AML-193 (cell line): ENCODE measurements at places on chromosomes 12 and 14.

DNA sequence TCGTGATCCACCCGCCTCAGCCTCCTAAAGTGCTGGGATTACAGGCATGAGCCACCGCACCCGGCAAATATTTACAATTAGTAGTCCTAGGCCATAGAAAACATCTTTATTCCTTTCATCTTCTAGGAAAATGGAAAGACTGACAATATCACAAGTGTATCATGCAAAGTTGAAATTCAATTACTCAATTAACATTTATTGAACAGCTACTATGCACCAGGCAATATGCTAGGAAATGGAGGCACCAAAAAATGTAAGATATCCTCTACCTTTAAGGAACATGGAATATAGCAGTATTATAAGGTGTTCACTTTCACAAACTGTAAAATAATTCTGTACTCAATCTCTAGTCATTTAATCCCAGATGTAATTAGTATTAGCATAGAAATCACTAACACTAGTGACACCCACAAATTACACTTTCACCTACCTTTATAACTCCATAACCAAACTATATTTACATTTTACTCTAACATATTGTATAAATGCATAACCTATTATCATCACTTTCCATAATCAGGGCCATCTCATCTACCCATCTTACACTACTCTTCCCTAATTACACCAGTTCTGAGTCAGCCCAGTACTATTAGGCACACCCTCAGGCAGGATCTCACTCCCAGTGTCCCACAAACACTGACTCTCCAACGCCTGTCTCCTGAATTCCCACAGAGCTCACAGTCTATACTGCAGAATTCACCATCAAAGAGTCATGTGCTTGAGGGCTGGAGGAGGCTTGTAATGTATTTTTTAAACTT, 10.4 kb downstream of the CORO1C start:
- DNase-seq, result no peak

DNA sequence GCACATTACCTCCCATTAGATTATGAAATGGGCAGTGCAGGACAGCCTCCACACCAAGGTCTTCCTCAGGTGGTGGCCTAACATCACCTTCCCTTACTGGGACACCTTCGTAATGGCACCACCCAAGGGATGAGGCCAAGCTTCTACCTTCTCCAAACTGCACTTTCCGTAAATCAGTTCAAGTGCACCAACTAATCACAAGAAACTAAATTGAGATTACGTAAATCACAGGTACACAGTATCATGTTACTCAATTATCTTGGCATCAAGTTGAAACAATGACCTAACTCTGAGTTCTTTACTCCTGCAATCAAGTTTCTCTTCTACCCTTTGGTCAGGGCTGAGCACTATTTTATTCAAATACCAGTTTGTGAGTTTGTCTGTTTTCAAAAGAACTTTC, 13.8 kb downstream of the SLC41A2 start:
- no peak for DNase-seq

- DNase-seq, result no peak
Observed at GRCh38 chr14:75214558-75214957, 38.1 kb upstream of the TMED10 start.

DNA sequence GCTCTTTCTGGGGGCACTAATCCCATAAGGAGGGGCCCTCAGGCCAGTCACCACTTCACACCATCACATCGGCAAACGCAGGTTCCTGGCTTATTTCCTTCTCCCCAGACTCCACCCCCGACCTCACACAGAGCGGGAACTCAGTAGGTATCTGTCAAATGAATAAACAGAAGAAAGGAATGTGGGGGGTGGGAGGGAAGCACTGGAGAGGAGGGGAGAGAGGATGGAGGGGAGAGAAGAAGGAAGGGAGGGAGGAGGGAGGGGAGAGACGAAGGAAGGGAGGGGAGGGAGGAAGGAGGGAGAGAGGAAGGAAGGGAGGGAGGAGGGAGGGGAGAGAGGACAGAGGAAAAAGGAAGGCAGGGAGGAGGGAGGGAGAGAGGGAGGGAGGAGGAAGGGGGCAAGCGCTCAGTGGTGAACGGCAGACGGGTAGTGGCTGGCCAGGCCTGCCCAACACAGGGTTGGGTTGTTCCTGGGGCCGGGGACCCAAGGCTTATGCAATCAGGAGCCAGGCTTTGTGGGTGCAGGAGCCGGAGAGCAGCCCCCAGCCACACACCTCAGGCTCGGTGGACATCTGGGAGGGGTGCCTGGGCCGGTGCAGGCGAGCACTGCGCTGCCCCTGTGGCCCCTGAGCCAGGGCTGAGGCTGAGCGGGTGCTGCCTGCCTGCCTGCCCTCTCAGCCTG, 52.6 kb upstream of the FBRSL1 start:
- DNase-seq, result no peak

GRCh38 chr12:53645165-53645564, 19.0 kb upstream of the ATF7 start:
- no peak for DNase-seq

GRCh38 chr12:57209916-57210315, 6.7 kb upstream of the NXPH4 start:
- DNase-seq, result no peak

DNA sequence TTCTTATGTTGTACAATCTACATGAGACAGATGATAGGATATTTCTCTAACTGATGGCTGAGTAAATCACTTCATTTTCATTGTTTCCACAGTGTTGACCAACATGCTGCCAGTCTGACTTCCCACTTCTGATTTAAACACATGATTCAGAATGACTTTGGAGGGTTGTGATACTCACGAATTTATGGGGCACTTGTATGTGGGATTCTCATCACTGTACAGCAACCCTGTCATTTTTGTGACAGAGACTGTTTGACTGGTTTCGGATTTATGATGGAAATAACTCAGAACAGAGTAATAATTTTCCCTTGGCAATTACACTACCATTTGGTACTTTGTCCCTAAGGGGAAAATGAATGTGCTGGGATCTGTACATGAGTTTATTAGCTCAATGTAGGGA, 333.8 kb downstream of the TRHDE start:
- no peak for DNase-seq

- no peak for DNase-seq
Observed at GRCh38 chr12:55686366-55687010, 21.2 kb downstream of the ITGA7 start.

GRCh38 chr14:71248194-71248593, 340.9 kb downstream of the PCNX1 start:
- DNase-seq, result no peak

DNA sequence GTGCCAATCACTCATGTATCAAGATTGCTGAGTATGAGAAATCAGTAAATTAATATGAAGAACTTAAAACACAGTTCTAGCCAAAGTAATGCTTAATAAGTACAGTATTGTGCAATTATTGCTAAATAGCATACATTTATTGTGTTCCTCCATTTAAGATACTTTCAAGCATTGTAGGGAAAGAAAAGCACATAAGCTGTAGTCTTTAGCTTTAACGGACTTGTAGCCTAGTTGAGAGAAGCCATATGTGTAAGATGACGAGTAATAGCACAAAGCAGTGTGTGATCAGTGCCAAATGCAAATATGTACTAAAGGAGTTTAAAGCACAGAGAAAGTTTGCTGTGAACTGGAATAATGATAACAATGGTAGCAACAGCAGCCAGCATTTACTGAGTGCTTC, 38.1 kb downstream of the ETV6 start:
- peak; percentile 34 for DNase-seq

DNA sequence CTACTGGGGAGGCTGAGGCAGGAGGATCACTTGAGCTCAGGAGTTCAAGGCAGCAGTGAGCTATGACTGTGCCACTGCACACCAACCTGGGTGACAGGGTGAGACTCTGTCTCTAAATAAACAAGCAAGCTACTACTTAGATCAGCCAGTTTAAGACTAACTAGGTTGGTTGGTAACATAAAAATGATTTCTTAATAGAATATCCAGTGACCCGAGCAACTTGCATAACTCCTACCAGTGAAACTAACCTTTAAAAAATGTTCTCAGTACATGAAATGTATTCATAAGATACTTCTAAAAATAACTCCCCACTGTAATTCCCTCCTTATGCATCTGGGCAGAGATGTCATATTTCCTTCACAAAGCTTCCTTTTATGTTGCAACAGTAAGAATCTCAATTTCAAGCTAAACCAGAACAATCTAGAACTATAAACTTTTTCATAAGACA, 15.9 kb downstream of the TAOK3 start:
- peak; percentile 60 for DNase-seq

GRCh38 chr14:73717711-73718417, 3.7 kb upstream of the PNMA1 start:
- no peak for DNase-seq

DNA sequence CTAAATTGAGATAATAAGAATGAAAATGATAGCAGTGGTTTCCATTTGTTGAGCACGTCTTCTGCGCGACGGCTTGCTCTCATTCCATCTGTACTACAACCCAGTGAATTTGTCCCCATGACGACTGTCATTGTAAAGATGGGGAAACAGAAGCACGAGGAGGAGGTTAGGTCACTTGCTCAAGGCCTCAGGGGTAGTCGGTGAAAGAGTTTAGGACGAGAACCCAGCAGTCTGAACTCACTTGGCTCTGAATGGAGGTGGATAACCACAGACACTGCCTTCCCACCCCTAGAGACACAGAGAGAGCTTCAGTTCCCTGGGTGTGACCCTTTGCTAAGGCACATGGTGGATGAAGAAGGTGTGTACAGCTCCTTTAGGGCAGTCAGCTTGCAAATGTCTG, 30.9 kb upstream of the PLEKHG3 start:
- DNase-seq, result no peak

DNA sequence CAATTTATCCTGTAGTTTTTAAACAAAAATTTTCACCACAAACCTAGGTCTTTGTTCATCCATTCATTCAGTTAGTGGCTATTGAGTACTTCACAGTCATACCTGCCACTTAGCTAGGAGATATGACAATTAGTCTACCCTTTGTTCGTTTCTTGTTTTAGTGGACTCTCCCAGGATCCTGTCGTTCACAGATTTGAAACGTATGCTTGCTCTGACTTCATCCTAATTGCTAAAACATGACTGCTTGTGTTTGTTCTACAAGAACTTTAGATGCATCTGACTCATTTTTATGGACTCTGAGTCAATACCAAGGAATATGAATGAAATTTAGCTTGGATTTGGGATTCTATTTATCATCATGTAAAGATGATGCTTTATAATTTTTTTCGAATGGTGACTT, 69.5 kb downstream of the TBC1D30 start:
- no peak for DNase-seq

GRCh38 chr14:69553252-69553651, 21.4 kb downstream of the CCDC177 start:
- DNase-seq, result no peak

DNA sequence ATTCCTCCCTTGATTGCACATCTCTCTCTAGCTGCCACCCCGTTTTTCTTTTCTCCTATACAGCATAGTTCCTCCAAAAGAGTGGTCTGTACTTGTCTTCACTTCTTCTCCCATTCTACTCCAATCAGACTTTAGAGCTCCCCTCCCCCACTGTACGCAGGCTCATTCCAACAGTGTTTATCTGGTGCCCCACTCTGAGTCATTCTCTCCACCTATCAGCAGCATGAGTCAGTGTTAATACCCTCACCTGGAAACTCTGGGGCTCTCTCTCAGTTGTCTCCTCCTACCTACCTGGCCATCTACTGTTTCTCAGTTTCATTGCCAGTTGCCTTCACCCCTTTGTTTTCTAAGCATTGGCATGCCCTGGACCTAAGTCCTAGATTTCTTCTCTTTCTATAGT, 175.1 kb upstream of the ARHGAP5 start:
- DNase-seq, result no peak

DNA sequence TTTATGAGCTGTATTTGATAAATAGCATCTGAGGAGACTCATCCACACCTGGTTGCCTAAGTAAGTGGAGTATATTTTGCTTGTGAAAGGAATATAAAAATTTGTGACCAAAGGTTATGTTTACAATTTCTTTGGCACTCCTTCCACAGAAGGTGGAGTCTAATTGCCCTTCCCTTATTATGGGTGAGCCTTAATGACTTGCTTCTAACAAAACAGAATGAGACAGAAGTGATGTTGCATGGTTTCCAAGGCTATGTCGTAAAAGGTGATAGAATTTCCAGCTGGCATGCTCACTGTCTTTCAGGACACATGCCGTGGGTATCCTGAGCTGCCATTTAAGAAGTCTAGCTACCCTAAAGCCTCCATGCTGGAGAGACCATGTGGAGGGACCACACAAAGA, 116.8 kb upstream of the ABCD2 start:
- DNase-seq, result no peak

DNA sequence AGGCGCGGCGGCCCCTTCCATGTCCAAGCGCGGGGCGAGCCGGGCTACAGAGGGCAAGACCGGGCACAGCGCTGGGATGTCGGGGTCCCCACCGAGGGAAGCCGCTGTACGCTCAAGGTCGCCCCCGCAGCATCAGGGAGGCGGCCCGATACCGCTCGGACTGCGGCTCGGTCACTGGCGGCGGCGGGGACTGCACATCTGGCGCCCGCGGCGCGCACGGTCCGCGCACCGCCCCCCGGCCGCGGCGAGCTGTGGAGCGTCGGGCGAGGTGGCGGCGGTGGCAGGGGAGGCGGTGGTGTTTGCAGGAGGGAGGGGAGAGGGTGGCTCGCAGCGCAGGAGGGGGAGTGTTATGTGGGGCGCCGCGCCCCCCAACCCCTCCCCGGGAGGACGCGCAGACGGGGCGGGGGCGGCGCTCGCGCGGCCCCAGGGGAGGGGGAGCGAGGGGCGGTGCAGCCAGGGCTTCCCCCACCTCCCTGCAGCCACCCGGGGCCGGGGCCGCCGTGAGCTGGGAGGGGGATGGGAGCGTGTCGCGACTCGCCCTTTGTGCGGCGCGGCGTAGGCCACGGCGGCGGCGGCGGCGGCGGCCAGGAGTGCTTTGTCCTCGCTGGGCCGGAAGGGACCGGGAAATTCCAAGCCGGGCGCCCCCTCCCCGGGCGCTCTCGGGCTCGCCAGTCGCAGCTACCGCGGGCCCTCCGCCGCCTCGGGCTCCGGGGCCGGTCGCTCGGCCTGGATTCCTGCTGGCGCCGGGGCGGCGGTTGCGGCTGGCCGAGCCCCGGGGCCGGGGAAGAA, at the start of gene NUAK1:
Gene NUAK1 (minus strand): TSS at position 322 of the 789 bp plus-strand sequence. CDS start 301 bp downstream, at position 21.
- no peak for DNase-seq

- DNase-seq, result no peak
Observed at GRCh38 chr12:119176267-119177055, 2.3 kb upstream of the HSPB8 start.

DNA sequence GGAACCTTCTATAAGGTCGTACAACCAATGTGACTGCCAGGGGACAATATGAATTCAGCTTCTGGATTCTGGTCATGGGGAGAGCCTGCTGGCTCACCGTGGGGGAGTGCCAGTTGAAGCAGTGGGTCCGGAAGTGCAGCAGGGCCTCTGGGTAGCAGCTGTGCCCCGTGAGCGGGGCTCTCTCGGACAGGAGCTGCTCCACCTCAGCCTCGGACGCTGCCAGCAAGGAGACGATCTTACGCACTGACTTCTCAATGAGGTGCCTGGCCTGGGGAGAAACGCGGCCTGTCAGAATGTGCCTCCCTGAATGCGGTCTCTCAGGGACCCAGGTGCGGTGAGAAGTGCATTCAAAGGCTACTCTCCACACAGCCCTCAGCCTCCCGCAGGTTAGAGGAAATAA, 42.0 kb downstream of the LGMN start:
- DNase-seq, result no peak

GRCh38 chr12:97134495-97134894, 227.4 kb downstream of the NEDD1 start:
- DNase-seq, result no peak

GRCh38 chr12:122023339-122024131, 1.9 kb downstream of the BCL7A start:
- DNase-seq, result no peak

GRCh38 chr12:104582739-104583138, 126.0 kb downstream of the CHST11 start:
- no peak for DNase-seq

GRCh38 chr14:30621354-30621939, 672 bp upstream of the SCFD1 start:
- DNase-seq, result peak; percentile 28
